ENCODE measurements at places on chromosomes 2 and 18.

GRCh38 chr2:875687-876615 lies 74.7 kb upstream of the SNTG2 start:
- no peak for DNase-seq

GRCh38 chr2:170937709-170938379 lies 8.8 kb downstream of the GORASP2 start:
- no peak for DNase-seq

- DNase-seq = peak; percentile 89
These were observed at the start of gene LIPG for GRCh38 chr18:49561289-49562193. LIPG (plus strand) TSS chr18:49562057; CDS start chr18:49562309, 252 bp downstream.

DNA sequence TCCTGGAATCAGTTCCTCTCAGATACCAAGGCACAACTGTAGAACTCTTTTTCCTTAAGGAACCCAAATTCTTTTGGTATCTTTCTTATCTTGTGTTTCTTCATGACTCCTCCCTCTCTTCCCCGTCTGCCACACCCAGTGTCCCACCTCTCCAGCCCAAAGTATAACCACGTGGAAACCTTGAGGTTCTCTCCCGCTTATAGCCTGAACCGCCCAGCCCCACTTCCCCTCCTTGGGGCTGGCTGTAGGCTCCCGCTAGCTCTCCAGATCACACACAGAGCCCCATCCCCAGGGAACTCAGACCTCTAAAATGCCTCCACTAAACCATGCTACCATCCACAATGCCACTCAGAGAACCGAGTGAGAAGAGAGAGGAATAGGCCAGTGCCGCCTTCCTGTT lies 87.5 kb downstream of the MAPRE2 start:
- DNase-seq = no peak

GRCh38 chr18:2392446-2392845 lies 178.9 kb downstream of the METTL4 start:
- DNase-seq = no peak
